ENCODE measurements at places on chromosomes 11 and 22.

DNA sequence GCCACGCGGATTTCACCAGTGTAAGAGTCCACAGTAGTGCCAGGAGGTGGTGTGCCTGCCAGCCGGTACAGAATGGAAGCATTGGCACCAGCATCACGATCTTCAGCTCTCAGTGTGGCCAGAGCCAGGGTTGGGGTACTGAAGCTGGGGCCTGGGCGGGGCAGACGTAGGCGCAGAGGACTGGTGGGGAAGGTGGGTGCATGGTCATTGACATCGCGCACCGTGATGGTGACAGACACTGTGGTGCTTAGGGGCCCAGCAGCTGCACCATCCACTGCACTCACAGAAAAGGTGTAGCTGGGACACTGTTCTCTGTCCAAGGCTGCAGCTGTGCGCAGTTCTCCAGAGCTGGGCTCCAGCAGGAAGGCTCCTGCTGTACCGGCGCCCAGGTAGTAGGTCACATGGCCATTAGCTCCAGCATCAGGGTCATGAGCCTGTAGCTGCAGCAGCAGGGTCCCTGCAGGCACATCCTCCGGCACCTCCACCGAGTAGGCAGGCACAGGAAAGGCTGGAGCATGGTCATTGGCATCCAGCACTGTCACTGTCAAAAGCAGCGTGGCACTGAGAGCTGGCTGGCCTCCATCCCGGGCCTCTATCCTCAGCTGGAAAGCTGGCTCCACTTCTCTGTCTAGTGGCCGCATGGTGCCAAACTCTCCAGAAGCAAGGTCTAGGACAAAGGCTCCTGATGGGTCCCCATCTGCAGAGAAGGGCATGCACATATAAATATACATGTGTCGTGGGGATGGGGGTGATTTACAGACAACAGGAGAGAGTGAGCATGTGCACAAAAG, 7.9 kb upstream of the TPP1 start:
- DNase-seq = no peak

GRCh38 chr11:13225038-13226001, 52.3 kb upstream of the BMAL1 start:
- DNase-seq = no peak

GRCh38 chr11:123107945-123108495, 46.1 kb upstream of the HSPA8 start:
- DNase-seq = no peak

- no peak for DNase-seq
Measured at GRCh38 chr11:26105762-26106423, 226.0 kb upstream of the ANO3 start.

DNA sequence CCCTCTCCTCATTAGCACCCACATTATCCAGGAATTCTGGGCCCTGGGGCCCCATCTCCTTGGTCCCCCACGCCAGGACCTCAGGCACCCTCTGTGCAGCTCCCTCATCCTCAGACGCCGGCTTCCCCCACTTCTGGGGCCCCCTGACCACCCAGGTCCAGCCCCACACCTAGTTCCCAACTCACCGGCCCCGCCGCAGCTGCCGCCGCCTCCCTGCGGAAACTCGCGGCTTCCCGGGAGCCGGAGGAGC, at the start of gene PCSK7:
Gene PCSK7 (minus strand): TSS at position 232 of the 250 bp plus-strand sequence. CDS start 2,229 bp downstream, outside the sequence.
- no peak for DNase-seq

DNA sequence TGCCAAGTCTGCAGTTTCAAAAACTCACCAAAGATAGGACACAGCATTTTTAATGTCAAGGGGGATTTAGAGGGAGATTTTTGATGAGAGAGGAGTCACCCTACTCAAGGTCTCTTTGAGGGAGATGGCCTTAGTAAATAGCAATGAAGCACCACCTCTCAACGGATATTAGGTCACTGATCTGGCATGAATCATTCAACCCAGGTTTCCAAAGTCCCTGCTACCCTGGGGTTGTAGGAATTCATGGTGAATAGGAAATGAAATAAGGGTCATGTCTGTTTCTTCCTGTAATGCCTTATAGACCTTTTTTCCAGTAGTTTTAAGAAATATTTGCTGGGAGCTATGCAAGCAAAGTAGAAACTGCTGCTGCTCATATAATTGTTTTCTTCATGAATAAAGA, 2154.9 kb downstream of the LRRC4C start:
- DNase-seq = no peak

DNA sequence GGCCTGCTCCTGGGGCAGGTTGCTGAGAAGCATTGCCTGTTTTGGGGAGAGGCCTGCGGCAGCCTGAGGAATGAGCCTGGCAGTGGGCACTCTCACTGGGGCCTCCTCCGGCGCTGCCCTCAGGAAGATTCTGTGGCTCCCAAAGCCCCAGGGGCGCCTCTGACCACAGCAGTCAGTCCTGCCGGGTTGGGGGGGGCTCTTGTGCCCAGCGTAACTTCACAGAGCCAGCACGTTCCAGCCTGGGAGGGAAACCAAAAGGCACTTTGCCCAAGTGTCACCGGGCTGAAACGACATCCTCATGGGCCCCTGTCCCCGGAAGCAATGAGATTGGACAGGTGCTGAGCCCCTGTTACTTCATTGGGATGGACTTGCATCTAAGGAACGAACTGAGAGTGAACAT, 4.3 kb upstream of the LRP5 start:
- DNase-seq = no peak

DNA sequence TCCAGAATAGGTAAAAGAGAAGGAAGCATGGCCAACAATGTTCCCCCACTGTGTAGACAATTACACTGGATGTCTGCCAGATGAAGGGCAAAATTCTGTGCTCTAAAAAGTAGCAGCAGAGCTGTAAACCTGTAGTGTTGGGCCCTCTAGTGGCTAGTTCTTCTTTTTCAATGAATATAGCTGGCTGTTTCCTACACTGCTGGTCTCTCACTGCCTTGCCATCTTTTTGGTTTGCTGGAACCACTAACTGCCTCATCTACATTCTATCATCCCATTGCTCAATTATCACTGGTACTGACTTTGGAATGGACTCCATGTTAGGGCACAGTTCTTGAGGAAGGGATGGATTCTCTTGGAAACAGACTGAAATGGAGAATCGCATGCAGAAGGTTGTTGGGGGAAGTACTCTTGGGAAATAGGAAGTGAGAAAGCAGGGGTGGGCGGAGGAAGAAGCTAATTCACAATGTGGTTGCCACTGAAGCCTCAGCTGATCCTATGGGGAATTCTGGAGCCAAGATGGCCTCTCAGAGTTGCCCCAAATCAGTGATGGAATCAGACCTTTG, 17.9 kb downstream of the KCNE3 start:
- peak; percentile 78 for DNase-seq

DNA sequence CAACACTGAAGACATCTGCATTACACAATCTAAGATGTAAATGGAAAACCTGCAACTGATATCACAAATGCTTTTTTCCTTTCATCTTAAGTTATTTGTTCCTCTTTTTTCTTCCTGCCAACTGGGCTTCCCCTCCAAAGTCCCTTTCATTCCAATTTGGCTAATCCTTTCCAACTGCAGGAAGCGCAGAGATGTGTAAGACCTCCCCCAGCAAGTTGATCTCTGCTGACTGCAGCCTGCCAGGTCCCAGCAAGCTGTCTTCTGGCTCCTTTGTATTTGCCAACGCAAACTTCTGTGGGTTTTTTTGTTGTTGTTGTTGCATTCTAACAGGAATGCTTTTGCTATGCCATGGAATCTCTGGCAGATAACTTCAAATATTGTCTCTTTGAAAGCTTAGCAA, 38.5 kb upstream of the LRRC4C start:
- DNase-seq = no peak

Measured in amniotic epithelial cell (primary cell).